Bronchial epithelial cell (primary cell): ENCODE measurements at places on chromosomes 7 and 10.

DNA sequence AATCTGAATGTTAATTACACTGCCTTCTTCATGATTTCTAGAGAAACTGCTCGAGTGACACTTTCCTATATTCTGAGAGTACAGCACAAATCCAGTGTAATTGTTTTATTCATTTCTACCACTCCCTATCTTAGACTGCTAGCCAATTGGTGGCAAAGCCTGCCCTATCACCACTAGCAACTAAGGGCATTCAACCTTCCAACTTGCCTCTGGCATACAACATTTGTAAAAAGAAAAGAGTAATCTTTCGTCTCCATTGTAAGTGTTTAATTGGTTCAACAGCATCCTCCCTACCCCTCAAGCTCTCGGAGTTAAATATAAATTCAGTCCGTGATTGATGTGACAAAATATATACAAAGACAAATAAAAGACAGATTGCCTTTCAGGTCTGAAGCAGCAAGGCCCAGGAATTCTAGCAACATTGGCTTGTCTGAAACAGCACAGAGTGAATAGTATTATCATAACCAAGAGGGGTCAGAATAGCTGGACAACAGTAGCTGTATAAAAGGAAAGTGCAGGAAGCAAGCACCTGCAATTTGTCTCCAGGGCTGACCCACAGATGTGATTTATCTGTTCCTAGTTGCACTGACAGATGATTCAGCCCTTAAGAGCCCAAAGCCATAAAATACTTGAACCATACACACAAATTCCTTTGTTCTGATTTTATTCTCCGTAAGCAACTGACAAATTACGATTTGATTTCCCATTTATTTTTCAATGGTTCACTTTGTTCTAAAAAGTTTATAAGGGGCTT is 47.6 kb upstream of the ANKRD1 start:
- no peak for DNase-seq

- DNase-seq: no peak
Measured at GRCh38 chr7:1899196-1899595, 229.1 kb downstream of the ELFN1 start.

GRCh38 chr7:29116361-29117200 is 29.8 kb downstream of the CPVL start:
- DNase-seq: no peak

GRCh38 chr10:25505466-25505865 is 330.7 kb downstream of the GPR158 start:
- DNase-seq: no peak

DNA sequence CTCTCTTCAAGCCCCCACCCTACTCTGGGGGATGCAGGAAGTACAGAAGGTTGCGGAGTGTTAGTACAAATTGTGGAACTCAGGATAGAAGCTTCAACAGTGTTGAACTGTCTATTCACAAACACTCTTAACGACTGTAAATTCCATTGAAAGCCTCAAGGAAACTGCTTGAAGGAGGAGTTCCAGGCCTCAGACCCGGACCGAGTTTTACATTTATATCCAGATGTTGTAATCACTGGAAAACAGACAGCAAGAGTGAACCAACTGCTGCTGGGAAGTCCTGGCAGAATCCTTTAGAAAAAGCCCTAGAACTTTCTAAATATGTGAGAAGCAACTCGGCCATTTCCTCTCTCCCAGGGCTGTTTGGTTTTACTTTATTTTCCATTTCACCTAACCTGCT is 84.1 kb upstream of the LRRC18 start:
- no peak for DNase-seq

DNA sequence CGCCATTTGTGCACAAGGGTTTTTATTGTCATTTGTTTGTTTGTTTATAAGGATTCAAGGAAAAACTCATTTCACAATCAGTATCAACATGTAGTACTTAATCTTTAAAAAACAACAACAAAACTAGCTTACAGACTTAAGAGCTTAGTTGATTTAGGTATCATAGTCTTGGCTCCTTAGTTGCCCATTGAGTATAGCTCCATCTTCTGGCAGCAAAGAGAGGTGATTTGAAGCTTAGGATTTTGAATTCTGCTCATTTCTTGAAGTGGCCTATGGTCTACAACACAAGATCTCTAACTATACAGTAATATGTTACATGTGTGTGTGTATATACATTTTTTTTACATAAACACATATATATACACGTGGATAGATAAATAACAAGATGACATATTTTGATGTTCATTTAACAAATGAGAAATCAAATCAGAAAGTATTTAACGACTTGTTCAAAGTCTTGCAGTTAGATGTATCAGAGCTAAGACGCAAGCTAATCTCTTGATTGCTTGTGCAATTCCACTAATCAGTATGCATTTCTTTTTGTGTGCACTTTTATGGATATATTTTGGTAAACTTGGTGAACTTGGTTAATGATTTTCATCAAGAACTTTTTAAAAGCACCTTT is 307.3 kb downstream of the CAMK1D start:
- DNase-seq: peak; percentile 80

GRCh38 chr10:126917975-126918908 is 13.0 kb downstream of the DOCK1 start:
- no peak for DNase-seq

GRCh38 chr7:70097645-70098044 is 499.4 kb downstream of the AUTS2 start:
- no peak for DNase-seq

DNA sequence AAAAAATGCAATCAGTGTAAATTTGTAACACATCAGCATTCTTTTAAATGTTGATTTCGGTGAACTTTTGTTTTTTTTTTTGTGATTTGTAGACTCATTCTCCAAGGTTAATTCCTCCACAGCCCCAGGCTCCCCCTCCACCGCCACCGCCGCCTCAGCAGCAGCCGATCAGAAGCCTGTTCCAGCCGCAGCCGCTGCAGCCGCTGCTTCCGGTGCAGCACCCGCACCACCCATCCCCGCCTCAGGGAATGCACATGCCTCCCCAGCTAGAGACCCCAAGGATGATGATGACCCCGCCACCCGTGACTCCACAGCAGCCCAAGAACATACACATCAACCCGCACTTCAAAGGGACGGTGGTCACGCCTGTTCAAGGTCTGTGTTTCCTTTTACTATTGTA is 66.6 kb downstream of the RBM33 start:
- no peak for DNase-seq

GRCh38 chr10:3477683-3478082 is 305.1 kb upstream of the PITRM1 start:
- peak; percentile 98 for DNase-seq

DNA sequence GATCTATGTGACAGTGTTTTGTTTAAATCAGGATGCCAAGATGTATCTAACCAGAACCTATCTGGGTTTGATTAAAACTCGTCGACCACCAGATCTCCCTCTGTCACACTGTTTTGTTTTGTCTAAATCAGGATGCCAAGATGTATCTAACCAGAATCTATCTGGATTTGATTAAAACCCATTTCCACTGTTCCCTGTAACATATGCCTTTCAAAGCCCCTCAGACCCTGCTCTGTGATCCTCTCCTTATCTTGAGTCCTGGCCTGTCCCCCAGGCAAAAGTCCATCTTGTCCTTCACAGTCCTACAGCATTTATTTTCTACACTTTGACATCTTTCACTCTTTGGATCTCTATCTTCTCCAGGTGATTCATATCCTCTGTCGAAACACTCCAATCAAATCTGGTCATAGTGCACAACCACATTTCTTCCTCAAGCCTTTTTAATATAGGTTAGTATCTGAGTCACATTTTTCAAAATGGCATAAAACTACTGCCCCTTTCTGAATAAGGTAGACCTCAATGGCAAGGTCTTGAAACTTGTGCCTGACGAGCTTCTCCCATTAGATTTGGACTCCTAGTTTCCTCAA is 32.5 kb downstream of the ERLIN1 start:
- DNase-seq: peak; percentile 89

DNA sequence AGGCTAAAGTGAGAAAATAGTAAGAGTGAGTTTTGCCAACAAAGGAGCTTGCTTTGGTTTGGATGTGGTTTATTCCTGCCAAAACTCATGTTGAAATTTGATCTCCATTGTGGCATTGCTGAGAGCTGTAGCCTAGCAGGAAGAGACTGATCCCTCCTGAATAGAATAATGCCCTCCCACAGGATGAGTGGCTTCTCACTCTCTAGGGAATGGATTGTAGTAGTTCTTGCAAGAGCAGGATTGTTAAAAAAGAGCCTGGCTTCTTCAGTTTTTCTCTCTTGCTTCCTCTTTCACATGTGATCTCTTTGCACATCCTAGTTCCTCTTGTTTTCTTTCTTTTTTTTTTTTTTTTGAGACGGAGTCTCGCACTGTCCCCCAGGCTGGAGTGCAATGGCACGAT is 34.4 kb downstream of the ASAH2 start:
- peak; percentile 35 for DNase-seq

DNA sequence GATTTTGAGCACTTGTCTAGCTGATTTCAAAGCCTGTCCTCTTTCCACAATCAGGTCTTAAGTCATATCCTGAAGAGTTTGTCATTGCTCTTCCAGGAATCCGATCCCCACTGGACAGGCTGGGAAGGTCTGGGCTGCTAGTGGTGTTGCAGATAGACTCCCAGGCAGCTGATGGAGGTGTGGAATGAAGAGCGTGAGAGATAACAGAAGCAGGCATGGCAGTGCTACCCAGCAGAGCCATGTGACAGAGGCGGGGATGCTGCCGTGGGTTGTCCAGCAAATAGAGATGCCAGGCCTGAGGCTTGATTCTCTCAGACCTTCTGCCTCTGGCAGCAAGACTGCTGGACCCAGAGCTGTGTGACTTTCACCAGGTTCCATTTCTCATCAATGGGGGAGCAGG is 116.5 kb upstream of the EEPD1 start:
- DNase-seq: peak; percentile 30

DNA sequence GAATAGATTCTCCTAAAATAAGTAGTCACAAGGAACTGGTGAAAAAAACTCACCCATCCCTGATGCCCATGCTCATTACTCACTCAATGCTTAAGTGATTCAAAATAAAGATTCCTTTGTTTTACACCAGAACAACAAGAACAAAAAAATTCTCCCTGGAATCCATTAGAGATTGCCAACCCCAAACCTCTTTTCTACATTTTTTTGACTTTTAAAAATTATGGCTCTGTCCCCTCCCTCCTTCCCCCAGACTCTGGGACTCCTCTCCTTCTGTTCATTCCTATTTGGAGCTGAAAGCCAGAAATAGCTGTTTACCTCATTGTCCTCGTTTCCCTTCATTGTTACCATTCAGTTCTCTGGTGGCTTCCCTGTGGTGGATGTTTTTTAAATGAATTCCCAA is 63.2 kb upstream of the FHIP2A start:
- peak; percentile 12 for DNase-seq

DNA sequence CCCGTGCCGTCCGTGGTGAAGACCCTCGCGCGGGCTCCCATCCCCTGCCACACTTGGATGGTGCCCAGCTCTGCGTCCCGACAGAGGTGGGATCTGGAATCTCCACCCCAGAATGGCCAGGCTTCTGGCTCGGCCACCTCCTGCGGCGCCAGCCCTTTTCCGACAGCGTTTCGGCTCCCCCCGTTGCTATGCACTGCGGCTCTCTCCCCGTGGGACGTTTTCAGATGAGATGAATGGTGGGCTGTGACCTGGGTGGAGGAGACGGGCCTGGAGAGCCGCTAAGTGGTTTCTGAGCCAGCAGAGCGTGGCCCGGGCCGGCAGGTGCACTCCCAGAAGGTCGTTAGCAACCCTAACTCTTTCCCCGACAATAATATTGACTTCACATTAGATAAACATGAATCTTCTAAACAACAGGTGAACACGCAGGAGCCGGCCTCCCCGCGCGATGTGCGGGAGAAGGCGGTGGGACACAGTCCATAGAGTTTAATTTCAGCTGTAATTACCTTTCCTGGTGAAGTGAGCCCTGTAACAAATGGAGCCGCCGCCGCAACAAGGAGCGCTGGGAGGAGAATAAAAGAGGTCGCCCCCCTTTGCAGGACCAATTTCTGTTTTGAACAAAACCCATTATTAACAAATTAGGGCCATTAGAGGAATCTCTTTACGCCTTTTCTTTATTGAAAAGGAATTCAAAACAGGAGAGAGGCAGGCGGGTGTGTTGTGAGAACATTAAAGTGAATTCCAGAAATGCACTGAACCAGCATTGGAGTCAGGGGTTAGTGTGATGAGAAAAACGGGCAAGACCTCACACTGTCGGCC is 294.3 kb upstream of the PFKP start:
- no peak for DNase-seq

GRCh38 chr10:30788307-30788706 is 158.8 kb upstream of the LYZL2 start:
- peak; percentile 42 for DNase-seq

- DNase-seq: no peak
Measured at GRCh38 chr10:18424200-18424599, 227.2 kb downstream of the NSUN6 start.

GRCh38 chr10:132687181-132687892 is 98.6 kb downstream of the NKX6-2 start:
- DNase-seq: no peak

GRCh38 chr7:723541-723940 is 3.0 kb upstream of the DNAAF5 start:
- DNase-seq: no peak

GRCh38 chr10:119784340-119785067 is 58.7 kb downstream of the INPP5F start:
- no peak for DNase-seq

GRCh38 chr10:67969875-67970274 is 85.4 kb downstream of the SIRT1 start:
- no peak for DNase-seq

GRCh38 chr10:30238836-30239235 is 110.2 kb downstream of the MTPAP start:
- DNase-seq: no peak

- DNase-seq: peak; percentile 86
Measured at GRCh38 chr10:77606751-77607150, 30.9 kb downstream of the KCNMA1 start.

DNA sequence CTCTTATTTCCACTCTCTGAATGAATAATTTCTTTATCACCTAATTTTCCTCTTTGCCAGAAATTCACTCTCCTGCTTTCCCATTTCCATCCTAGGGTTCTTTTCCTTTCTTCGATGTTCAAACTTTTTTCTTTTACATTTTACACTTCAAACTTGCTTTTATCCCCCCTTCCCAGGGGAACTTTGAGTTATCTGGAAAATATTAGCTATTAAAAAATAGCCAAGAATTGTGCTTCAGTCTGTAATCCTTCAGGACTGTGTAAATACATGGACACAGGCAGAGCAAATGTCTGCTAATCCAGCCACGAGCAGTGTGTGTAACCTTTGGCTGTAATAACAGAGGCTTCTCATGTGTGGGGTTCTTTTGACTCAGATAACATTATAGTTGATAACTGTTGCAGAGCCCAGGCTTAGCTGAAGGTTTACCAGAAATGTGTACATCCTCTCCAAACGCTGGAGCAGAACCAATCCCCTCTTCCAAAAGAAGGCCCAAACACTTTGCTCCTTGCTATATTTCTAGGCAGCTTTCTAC is 4.6 kb downstream of the ASB4 start:
- DNase-seq: no peak
